ENCODE measurements at places on chromosomes 2 and 18.
A peak's percentile ranks its signal among the peaks of the same experiment; 100 is the strongest.

DNA sequence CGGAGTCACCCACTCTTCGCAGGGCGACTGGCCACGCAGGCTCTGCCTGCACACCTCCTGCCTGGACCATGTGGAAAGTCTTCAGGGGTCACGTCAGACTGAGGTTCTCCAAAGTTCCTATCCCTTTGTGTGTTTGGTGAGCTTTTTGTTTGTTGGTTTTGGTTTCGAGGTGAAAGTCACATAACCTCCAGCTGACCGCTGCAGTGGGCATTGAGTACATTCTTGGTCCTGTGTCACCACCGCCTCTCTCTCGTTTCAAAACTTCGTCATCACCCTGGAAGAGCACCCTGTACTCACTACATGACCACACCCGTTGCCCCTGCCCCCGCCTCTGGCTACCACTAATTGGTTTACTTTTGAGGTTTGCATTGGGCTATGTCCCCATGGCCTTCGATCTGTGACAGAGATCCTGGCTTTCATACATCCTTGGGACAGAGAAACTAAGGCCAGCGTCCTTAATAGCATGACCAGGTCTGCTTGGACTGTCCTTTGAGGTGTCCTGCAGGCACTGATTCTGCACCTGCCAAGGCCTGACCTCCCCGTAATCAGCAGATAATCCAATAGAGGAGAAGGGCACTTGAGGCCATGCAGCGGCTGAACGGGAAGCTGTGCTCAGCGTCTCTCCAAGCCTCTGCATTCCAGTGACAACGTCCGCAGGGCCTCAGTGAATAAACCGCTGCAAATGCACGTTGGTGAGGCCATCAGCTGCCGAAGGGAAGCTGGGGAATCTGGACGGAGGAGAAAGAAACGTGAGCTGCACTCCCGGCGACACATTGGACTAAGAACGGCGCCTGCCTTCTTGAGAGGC, 46.8 kb downstream of the SH3BP4 start:
- peak; percentile 15 for DNase-seq

- DNase-seq: no peak
These were observed 57.8 kb upstream of the HNRNPA3 start for GRCh38 chr2:177154809-177155208.

- DNase-seq: no peak
These were observed 4.7 kb upstream of the CXCR4 start for GRCh38 chr2:136122661-136123060.

- DNase-seq: no peak
These were observed 16.3 kb downstream of the PLEKHB2 start for GRCh38 chr2:131121464-131121863.

- DNase-seq: no peak
These were observed 4.3 kb upstream of the INO80C start for GRCh38 chr18:35502052-35502451.

DNA sequence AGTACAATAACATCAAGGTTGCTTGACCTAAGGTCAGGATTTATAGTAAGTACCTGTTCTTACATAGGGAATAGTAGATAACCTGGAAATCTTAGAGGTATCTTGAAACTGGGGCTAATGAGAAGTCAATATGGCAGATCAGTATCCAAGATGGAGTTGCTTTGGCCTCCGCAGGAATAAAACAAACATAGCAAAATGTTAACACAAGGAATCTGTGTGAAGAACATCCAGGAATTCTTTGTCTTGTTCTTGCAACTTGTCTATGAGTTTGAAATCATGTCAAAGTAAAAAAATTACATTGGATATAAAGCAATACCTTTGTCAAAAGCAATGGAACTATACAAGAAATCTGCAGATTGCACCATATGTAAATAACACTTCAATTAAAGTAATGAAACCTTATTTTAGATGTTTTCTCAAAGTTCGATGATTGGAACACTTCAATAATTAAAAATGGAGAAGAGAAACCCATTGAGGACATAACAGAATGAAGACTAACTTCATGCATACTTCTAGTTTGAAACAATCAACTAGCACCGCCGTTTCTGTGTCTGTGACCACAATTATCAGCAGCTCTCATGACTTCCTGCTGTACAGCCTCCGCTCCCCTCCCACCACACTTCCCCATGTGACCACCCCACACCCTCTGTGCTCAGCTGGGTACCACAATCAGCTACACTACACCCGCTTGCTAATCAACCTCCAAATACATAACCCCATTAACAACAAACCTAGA, 27.6 kb downstream of the C2orf76 start:
- no peak for DNase-seq

DNA sequence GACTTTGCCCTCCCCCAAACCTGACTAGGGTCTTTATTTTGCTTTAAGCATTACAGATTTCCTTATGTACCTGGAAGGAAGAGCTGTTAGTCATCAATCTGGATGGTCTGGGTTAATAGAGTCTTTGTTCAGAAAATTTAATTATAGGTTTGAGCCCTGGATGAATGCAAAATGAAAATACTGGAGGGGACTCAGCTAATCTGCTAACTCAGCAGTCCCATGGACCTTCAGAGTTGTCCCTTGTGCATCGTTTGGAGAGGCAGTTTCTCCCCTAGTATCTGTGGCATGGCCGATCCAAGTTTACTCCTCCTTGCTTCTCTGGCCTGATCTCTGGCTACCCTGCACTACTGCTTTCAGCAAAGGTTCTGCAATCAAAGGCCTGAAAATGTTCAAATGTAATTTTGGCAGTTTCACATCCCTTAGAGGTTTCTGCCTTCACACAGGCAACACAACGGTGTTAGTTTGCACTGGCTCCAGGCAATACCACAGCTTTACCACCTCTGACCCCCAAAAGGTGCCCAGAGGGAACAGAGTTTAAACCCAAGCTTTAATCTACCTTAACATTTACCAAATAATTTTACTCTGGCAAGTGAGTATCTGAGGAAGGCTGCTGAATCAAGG, 134.3 kb downstream of the THADA start:
- DNase-seq: no peak

GRCh38 chr2:180952082-180952481, 28.3 kb upstream of the UBE2E3 start:
- DNase-seq: no peak

- no peak for DNase-seq
These were observed 95.0 kb upstream of the ZNF521 start for GRCh38 chr18:25446972-25447371.

GRCh38 chr2:76251342-76251741, 540.6 kb upstream of the GCFC2 start:
- DNase-seq: no peak

DNA sequence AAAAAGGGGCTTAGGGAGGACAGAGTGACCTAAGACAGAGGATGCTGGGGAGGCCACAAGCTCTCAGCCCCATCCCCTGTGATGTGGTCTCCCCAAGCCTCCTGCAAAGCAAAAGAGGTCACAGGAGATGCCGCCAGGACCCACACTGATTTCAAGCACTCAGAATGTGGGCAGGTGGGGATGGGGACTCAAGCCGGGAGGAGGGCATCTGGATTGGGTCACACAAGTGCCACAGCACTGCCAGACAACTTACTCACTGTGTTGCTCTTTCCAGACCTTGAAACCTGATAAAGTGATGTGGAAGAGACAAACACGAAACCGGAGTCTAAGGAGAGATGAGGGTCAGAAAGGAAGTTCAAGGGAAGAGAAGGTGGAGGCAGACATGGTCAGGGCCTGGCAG, 95.7 kb downstream of the TTC32 start:
- DNase-seq: no peak

DNA sequence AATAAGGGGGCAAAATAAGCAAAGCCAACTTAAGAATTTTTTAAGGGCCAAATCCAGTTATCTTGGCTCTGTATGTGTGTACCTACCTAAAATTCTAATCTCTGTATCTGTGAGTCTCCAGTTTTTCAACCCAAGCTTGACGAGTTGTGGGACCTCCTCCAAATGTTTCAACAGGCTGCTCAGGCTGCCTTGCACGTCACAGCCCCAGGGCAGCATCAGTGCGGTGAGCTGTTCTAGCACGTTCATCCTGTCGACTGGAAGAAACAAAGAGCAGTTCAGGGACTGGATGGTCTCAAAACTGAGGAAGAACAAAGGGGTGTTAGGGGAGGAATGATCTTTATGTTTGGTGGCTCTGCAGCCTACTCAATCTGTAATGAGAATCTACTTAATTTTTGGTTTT, 29.4 kb downstream of the NLRC4 start:
- no peak for DNase-seq

GRCh38 chr2:73451263-73451972, 65.8 kb downstream of the ALMS1 start:
- DNase-seq: no peak

GRCh38 chr18:44654573-44654972, 26.1 kb upstream of the SETBP1 start:
- no peak for DNase-seq

DNA sequence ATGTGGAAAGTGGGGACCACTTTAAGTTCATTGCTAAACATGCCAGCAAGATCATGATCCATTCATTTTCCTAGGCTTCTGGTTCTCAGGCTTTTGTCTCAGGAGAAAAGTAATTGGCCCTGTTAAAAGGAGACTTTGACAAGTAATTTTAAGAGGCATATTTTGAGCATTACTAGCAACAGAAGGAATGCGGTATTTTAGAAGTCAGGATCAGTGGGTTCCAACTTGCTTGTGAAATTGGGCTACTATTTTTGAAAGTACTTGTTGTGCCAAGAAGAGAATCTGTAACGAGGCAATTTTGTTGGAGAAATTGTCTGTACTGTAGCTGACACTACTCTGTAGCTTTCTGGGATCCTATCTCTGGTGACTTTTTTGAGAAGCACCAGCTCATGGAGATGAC, 59.4 kb downstream of the CERS6 start:
- DNase-seq: no peak

GRCh38 chr2:123913143-123913735, 111.8 kb upstream of the CNTNAP5 start:
- DNase-seq: no peak

- DNase-seq: no peak
These were observed 79.5 kb upstream of the YWHAQ start for GRCh38 chr2:9710311-9710710.

GRCh38 chr18:44823782-44824181, 143.1 kb downstream of the SETBP1 start:
- no peak for DNase-seq

DNA sequence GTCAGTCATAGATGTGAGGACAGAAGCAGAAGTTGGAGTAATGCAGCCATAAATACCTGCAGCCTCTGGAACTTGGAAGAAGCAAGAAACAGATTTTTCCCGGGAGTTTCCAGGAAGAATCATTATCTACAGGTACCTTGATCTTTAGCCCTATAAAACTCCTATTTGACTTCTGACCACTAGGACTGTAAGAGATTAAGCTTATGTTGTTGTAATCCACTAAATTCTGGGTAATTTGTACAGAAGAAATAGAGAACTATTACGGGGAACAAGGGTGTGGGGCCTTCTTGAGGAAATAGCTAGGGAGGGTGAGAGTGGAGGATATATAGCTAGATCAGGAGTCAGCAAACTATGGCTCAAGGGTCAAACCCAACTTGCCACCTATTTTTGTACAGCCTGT, 353.2 kb downstream of the SLC4A3 start:
- no peak for DNase-seq

DNA sequence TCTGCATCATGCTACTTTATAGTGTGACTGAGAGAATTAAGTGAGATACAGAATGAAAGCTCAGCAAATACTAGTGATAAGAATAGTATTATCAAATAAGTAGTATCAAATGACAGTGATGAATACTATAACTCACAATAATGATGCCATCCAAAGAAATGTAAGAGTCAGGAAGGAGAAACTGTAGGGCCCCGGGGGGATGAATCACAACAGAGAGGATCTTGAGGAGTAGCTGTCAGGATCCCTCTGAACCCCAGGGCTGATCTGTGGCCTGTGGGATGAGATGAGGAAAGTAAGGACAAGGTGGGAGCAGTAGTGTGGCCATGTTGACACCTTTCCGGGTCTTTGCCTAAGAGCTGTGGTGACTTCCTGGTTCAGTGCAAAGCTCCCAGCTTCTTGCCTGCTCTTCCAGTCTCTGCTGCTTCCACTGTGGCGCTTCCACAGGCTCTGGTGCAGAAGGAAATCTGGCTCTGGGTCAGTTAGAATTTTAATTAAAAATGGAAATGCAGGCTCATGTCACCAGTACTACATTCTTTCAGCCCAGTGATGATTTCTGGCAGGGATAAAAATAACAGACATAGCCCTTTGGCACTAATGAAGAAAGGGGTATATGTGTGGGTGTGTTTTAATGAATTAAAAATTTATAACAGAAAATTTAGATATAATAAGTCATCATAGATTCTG, 166.9 kb downstream of the MYO3B start:
- DNase-seq: no peak

DNA sequence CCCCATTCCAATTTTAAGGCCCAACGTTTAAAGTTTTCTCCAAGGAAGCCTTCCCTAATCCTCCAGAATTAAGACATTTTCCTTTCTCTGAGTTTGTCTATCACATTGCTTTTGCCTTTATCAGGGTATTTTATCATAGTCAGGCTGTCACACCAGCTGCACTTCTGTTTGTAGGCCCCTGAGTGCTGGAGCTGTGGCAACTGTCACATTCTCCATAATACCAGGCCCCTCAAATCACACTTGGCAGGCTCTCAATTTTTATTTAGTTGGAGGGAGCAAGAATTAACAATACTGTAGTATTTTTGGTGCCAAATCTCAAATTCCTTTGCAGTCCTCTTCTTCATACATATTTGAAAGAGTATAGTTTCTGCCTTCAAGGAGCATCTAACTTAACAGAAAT, 122.2 kb downstream of the FSHR start:
- no peak for DNase-seq
